CD4-positive, alpha-beta T cell treated with Interleukin-10 for 1 hour (primary cell): ENCODE measurements at places on chromosomes 11 and 22.
A peak's percentile ranks its signal among the peaks of the same experiment; 100 is the strongest.

- no peak for DNase-seq
Observed at GRCh38 chr11:112649856-112650255, 311.4 kb upstream of the NCAM1 start.

DNA sequence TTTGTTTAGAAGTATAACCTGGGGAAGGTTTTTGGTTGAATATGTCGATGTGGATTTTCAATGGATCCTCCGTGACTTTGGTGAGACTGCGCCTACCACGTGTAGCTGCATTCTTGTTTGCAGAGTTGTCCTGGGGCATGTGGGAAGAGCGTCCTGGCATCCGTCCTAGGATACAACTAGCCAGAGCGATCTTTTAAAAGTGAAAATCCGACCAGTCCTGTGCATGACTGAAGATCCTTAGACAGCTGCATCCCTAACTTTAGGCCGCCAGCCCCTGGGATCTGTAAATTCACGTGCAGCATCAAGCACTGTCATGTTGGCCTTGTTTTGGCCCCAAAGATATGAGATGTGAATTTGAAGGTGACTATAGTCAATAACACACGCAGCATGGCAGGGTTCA lies 22.4 kb upstream of the THY1 start:
- no peak for DNase-seq

DNA sequence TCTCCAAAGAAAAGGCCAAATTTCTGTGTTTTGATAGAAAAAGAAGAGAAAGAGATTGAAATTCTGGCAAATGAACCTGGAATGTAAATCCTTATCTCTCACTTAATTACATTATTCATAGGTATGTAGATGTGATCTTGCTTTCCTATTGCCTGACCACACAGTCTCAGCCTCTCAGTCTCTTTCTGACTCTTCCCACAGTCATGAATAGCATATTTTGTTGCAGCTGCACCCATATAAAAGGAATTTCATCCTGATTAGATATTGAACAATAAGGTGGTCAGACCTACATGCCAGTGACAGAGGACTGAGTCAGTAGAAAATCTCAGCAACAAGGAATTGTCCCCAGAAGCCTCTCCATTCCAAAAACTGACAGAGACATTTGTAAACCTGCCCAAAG lies 62.9 kb upstream of the LRRC4C start:
- DNase-seq, result no peak

- DNase-seq, result no peak
Observed at GRCh38 chr11:68106165-68106940, 14.8 kb downstream of the CHKA start.

DNA sequence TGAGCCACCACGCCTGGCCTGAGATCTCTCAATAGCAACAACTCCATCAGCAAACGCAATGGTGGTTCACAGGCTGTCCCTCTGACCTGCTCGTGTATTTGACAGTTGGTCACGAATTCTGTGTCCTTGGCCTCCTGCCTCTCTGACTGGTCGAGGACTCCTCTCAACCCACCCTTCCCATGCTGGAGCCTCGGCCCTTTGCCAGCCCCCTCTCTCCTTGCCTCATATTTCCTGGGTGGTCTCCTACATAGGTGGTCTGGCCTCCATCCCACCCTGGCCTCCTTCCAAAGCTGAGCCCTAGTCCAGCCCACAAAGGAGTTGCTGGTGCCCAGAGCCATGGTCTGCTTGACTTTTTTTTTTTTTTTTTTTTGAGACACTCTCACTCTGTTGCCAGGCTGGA lies 11.4 kb upstream of the A4GALT start:
- no peak for DNase-seq

DNA sequence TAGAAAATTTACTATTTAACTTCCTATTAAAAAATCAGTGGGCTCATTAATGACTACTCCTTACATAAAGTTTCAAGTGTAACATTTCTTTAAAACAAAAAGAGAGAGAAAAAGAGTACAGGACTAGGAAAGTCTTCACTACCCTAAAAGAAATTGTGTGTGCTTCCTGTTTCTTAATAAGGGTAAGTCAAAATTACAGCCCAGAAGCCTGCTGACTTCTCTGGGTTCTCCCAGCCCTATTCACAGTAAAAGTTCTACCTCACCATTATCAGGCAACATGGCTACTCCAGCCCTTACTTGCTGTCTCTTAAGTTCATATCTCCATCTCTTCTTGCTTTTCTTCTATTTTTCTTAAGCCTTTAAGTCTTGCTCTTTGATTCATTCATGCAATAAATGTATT lies 20.3 kb upstream of the ZC3H12C start:
- no peak for DNase-seq

GRCh38 chr11:116312570-116313391 lies 460.0 kb downstream of the BUD13 start:
- no peak for DNase-seq

GRCh38 chr11:130916910-130917309 lies 631 bp upstream of the SNX19 start:
- DNase-seq, result no peak

DNA sequence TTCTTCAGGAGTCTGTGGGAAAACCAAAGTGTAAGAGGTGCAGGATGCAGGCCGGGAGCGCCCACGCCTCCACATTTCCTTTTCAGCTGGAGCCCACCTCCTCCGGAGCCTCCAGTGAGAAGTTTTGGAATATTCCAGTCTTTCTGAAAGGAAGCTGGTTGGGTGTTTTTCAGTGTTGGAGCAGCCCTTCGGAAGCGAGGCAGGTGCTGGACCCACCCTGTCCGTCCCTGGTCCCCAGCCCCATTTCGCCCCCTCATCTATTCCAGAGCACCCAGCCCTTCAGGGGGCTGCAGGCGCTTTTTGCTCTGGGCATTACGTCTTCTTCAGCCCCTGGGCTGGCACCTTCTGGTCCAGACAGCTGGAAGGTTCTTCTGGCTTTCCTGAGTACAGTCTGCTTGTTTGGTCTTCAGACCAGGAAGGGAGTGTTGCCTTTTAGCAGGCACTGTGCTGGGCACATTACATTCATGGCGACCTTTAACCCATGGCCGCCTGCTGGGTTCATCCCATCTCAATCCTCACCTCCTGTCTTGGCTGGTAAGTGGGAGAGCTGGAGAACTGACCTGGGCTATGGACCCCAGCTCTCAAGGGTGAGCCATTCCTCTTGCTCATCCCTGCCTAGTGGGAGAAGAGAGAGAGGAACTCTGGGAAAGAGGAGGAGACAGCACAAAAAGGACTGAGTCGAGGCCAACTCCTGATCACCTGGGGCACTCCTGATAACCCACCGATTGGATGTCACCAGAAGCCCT lies 710 bp upstream of the THY1 start:
- DNase-seq, result no peak

GRCh38 chr11:64750361-64751054 lies 6.6 kb upstream of the RASGRP2 start:
- no peak for DNase-seq

- no peak for DNase-seq
Observed at GRCh38 chr11:114281388-114281956, 14.7 kb upstream of the NNMT start.

GRCh38 chr22:27401321-27401720 lies 400.2 kb downstream of the MN1 start:
- no peak for DNase-seq

GRCh38 chr11:26608507-26609146 lies 36.6 kb upstream of the MUC15 start:
- no peak for DNase-seq

DNA sequence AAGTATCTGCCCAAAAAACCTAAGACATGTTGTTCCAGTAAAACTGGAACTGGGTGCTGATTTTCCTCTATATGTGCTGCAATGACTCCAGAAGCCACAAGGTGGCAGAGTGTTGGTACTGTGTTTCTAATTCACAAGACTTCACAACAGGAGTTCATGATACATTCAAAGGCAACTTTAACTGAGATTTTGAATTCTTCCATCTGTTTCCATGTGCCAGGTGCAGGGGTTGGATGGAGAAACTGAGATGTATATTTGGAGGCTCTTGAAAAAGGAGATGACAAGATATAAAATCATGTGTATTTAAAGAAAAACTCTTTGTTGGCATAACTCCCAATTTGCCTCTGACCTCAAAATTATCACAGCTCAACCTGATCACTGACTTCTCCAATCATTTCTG lies 1098.6 kb upstream of the CCDC90B start:
- peak; percentile 15 for DNase-seq

- DNase-seq, result no peak
Observed at GRCh38 chr11:60625262-60625661, 74.2 kb upstream of the MS4A8 start.

GRCh38 chr22:37930270-37930951 lies 23.0 kb downstream of the C22orf23 start:
- DNase-seq, result peak; percentile 19

GRCh38 chr22:26884921-26885320 lies 227.5 kb downstream of the MIAT start:
- DNase-seq, result no peak

DNA sequence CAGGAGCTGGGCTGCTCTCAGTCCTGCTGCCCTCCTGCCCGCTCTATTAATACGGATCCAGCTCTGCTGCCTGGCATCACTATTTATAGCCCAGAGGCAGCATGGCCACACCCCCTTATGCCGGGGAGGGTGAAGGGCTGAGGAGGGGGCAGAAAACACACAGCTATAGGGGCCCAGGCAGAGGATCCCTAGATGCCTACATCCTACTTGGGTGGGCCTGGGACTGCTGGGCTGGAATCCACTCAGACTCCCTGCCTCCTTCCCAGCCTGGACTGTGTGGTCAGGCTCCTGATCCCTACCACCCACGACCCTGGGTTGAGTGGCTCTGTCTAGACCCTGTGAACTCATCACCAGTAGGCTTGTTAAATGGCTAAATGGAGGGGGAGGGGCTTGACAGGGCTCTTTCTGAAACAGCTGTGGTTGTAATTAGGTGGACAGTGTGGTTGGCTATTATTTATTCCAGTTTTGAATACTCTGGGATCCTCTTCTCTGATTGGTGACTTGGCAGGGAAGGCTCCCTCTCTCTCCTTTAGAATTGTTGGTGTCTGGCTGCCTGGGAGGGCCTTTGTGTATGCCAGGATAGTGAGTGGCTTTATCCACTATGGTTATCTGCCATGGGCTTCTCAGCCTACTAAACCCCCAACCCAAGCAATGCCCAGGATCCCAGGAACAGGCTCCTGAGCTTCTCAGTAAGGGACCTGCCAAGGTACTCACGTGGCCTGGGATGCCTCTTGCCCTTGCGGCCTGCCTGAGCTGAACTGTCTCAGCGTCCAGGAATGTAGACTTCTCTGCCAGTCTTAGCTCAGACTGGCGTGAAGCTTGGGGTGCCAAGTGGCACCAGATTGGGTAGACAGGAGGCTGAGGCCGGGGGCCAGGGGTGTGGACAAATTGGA lies 15.2 kb downstream of the PHLDB1 start:
- no peak for DNase-seq

DNA sequence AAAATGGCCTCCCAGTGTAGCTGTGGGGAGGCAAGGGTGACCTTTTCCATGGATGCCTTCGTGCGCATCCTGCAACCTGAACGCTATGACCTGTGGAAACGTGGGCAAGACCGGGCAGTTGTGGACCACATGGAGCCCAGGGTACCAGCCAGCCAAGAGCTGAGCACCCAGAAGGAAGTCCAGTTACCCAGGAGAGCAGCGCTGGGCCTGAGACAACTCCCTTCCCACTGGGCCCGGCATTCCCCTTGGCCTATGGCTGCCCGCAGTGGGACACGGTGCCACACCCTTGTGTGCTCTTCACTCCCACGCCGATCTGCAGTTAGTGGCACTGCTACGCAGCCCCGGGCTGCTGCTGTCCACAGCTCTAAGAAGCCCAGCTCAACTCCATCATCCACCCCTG lies 24.8 kb downstream of the KDM4D start:
- DNase-seq, result no peak

- DNase-seq, result peak; percentile 42
Observed at GRCh38 chr22:26461188-26461810, 22.3 kb downstream of the HPS4 start.

- DNase-seq, result no peak
Observed at GRCh38 chr11:133122256-133122655, 410.0 kb downstream of the OPCML start.

DNA sequence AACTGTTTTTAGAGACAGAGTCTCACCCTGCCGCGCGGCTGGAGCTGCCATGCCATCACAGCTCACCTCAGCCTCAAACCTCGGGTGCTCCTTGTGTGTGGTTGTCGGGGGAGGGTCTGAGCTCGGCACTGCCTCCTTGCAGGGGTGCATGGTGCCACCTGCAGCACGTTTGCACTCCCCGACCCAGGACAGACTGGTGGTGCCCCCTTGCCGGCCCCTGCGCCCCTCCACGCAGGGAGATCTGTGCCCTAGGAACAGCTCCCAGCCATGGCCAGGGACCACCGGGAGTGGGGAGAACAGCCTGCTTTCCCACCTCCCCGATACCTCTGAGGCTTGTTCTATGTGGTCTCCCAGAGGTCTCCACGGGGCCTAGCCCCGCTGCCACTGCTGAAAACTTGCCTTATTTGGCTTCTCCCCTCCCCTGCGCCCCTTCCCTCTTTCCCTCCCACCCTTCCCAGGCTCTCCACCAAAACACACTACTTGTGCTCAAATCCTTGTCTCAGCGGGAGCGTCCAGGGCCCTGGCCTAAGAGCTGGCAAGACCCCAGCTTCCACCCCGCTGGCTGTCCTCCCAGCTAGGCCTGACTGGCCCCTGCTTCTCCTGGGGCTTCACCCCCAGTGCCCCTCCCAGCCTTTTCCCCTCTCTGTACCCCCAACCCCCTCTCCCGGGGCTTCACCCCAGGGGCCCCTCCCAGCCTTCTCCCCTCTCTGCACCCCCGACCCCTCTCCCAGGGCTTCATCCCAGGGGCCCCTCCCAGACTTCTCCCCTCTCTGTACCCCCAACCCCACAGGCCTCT lies 13.4 kb upstream of the TPCN2 start:
- DNase-seq, result no peak

GRCh38 chr11:3838504-3838903 lies 2.3 kb downstream of the RHOG start:
- DNase-seq, result no peak

DNA sequence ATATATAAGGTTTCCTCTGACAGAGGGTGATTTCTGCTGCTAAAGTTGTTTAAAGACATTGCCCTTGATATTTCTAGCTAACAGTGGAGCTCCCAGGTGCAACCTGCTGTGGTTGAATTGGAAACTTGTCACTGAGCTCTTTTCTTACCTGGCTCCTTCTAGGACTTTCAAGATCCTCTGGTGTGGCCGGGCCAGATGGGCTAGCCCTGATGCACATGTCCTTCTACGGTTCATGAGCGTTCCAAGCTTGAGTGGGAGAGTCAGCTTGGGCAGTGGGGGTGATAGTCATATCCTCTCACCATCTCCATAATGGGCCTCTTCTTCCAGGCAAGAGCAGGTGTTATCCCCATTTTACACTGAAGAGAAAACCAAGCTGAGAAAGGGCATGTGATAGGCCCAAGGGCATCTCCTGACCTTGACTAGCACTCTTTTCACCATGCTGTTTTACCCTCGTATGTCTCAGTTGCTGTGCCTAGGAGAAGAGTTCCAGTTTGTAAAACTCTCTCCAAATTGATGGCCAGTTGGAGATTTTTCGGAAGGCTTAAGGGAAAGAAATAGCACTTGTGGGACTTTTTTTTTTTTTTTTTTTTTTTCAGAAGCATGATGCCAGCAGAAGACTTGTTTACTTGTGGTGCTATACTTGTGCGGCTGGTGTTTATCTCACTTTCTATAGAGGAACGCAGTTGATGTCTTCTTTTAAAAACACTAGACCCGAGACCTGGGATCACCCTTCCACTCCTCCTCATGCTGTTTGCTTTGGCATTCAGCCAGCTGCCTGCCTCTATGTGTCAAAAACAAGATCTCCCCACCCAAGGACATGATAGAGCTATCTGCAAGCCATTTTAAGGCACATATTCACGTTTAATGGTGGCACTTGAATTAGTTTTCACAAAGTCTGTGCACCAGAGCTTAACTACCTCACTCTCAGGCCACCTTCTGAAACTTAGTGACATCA lies 32.6 kb downstream of the TEAD1 start:
- no peak for DNase-seq

GRCh38 chr11:47469361-47470179 lies 20.6 kb upstream of the RAPSN start:
- DNase-seq, result no peak
